ENCODE measurements at places on chromosomes 5 and 9.

GRCh38 chr5:181043285-181044092 lies 3.4 kb downstream of the BTNL9 start:
- DNase-seq, result no peak

DNA sequence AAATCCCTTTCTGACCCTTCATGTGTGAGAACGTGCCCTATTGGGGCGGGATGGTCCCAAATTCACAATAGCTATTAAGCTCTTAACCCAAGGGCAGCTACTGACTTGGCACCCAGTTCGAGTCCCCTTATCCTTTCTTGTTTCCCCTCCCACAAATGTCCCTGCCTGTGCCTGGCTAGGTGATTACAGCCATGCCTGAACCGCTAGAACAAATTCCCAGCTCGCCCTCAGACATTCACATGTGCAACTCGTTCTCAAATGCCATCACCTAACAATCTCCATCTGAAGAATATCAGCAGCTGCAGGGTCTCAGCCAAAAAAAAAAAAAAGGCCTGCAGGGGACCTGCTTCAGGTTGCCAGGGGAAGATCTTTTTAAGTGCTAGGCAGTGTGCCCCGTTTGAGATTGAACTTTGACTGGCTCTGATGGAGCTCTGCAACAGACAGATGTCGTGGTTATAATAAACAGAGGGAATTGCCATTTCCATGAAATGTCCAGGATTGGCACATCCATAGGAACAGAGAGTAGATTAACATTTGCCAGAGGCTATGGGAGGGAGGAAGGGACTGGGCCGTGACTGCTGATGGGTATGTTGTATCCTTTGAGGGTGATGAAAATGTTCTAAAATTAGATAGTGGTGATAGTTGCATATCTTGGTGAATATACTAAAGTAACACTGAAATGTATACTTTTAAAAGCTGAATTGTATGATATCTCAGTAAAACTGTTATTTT lies 347.2 kb upstream of the WWC1 start:
- no peak for DNase-seq

GRCh38 chr9:91395553-91396471 lies 27.8 kb downstream of the NFIL3 start:
- no peak for DNase-seq

DNA sequence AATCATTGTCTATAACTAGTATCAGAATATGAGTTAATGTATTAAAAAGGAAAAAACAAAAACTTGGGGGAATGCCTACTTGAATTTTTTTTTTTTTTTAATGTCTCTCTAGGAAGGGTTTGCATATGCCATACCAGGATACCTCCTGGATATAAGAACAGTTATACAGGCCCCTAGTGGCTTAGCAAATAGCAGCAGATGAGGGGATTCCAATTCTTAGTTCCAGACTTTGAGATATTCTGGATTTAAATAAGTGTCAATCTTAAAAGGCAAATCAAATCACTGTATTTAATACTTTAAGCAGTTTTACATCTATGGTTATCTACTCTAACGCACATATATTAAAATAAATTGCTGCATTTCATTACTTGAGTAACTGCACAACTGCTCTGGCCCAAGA lies 1055.5 kb upstream of the DMAC1 start:
- no peak for DNase-seq

DNA sequence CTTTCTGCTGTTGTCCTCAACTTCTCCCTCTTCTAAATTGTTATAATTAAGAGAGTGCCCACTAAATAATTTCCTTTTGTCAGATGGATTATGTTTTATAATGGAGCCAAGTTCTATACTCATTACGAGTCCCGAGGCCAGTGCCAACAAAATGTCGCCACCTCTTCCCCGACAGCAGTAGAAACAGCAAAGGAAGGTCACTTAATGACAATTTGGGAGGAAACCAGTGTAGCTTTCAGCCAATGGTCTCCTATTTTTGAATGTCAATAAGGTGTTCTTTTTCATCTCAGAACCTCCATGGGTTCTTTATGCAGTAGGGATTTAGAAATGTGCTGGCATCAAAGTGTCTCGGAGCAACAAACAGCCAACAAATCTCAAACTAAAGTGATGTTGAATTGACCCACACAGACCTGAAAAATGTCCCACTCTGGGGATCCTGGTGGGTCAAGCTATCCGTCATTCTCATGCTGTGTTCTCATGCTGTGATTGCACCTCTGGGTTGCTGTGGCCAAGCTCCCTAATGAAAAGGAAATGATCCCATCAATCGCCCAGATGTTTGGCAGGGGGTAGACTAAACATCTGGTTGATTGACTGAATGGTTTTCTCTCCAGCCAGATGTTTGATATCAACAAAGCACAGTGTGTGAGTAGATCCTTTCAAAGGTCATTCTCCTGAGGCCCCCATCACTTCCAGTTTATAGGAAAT lies 291.9 kb downstream of the DMAC1 start:
- DNase-seq, result no peak

- DNase-seq, result no peak
Measured at GRCh38 chr5:157487358-157487757, 27.3 kb downstream of the NIPAL4 start.
